ENCODE measurements at places on chromosomes 5 and 9. TPM values are rescaled to one million over a fixed set of nuclear protein-coding genes. Genes with fewer than 3 reads are reported as not detected.

DNA sequence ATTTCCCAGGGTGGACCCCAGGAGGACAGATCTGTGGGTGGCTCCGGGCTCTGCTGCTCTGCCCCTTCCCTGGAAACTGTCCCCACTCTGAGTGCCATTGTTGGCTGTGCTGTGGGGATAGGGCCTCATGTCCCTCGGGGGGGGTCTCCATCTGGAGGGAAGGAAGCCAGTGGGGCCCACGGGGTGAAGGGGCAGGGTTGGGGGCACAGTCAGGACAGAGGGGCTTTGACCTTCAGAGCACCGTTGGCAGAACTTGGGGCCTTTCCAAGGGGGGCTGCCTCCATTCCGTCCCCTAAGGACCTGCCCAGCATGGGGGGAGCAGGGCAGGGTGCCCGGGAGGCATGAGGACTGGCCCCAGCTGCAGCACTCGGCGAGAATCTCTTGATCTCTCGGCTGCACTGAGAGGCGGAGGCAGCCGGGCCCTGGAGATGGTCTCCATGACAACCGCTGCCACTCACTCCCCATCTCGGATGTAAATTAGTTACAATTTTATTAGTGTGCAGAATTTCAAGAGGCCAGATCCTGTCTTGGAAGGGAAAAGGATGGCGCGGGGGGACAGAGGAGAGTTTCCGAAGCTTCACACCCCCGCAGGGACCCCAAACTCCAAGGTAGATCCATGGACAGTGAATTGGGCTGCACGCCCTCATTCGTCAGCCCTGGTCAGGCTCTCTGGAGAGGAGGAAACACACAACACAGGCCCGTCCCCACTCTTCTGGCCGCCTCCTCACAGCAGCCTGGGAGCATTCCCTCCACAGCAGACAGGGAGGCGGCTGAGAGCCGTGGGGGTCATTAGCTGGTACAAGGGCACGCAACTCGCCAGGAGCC, 216.2 kb upstream of the IER5L start:
- DNase-seq: no peak
- H3K27me3 ChIP-seq: peaks cover 8% of the 10 kb centered on the region
- H3K4me1 ChIP-seq: no peaks in the 10 kb centered on the region
- no peak overlapping the region for H3K4me3 ChIP-seq

DNA sequence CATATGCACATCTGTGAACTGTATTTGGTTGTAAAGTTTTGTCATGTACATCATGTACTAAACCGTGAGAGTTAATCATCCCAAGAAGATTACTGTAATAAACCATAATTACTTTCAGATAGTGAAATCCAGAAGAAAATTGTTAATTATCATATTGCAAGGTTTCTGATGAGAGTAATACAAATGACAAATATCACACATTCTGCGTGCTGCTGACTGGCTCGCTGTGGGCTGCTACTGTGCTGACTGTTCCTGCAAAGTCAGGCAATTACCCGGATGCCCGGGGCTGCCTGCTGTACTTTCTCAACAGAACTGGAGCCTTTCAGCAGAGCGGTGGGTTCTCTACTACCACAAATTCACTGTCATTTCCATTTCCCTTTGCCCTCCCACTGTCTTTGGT, 68.3 kb downstream of the SMARCA2 start:
- H3K4me3 ChIP-seq: no peak overlapping the region
- H3K27me3 ChIP-seq: no peaks in the 10 kb centered on the region
- peaks cover 31% of the 10 kb centered on the region for H3K36me3 ChIP-seq

GRCh38 chr5:178386336-178386931, 153.8 kb upstream of the PHYKPL start:
- no peaks in the 10 kb centered on the region for H3K27me3 ChIP-seq
- no peak for DNase-seq
- H3K4me3 ChIP-seq: no peak overlapping the region
- no peak overlapping the region for H3K27ac ChIP-seq

DNA sequence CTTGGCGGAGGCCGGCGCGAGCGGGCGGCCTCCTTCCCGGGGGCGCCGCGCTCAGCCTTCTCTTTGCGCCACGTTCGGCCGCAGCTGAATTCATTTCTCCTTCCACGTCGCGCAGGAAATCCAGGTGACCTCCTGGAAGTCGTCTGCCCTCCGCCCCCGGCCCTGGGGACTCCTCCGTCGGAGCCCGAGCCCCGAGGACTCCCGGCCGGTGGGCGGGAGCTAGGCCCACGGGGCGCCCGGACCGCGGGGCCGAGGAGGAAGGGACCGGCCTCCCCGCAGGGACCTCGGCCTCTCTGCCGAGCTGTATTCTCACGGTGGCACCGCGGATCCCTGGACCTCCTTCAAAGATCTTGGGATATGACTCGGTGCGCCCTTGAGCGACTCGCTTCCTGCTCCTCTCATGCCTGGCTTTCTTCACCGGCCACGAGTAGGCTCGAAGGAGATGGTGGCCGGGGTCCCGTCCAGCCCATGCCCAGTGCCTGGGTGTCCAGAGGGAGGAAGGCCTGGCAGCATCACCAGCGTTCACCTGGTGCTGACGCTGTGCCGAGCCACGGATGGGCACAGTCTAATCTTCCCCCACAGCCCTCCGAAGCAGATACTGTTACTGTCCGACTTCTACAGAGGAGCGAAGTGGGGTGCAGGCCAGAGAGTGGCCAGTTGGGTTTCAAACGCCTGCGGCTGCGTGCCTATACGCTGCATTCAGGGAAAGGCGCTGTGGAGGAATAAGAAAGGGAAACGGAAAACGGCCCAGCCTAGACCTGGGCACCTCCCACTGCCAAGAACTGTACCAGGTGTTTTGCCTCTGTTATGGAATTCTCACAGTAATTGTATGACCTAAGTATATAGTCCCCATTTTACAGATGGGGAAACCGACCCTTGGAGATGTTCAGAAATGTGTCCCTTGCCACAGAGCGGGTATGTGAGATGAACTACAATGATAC, 47.3 kb downstream of the PAX5 start:
- no peak overlapping the region for H3K27ac ChIP-seq
- no peaks in the 10 kb centered on the region for H3K36me3 ChIP-seq
- no peak overlapping the region for H3K4me3 ChIP-seq
- no peak for DNase-seq
- no peaks in the 10 kb centered on the region for H3K4me1 ChIP-seq

- no peak for DNase-seq
- H3K4me1 ChIP-seq: no peaks in the 10 kb centered on the region
- H3K27ac ChIP-seq: no peak overlapping the region
- H3K4me3 ChIP-seq: no peak overlapping the region
- no peaks in the 10 kb centered on the region for H3K36me3 ChIP-seq
These were observed 5.1 kb upstream of the WWC1 start for GRCh38 chr5:168286386-168286785.

Gene PCDHGB2
- total RNA-seq: 2.8 TPM

GRCh38 chr9:123174887-123175518, 93.4 kb downstream of the STRBP start:
- no peak overlapping the region for H3K27ac ChIP-seq
- no peak overlapping the region for H3K4me3 ChIP-seq
- DNase-seq: no peak

GRCh38 chr5:3734632-3735031, 139.0 kb downstream of the IRX1 start:
- H3K4me3 ChIP-seq: no peak overlapping the region
- H3K4me1 ChIP-seq: no peaks in the 10 kb centered on the region
- no peak for DNase-seq
- H3K27me3 ChIP-seq: no peaks in the 10 kb centered on the region

Gene FABP6
- total RNA-seq: not detected

Gene CDC37L1
- total RNA-seq: 12.8 TPM

Gene SNCAIP
- total RNA-seq: 22.5 TPM

Gene SMIM33
- not detected for total RNA-seq

- DNase-seq: no peak
- no peak overlapping the region for H3K4me3 ChIP-seq
- H3K36me3 ChIP-seq: peaks cover 31% of the 10 kb centered on the region
- H3K4me1 ChIP-seq: no peaks in the 10 kb centered on the region
- no peaks in the 10 kb centered on the region for H3K27me3 ChIP-seq
These were observed 9.9 kb downstream of the AK1 start for GRCh38 chr9:127867356-127868277.

DNA sequence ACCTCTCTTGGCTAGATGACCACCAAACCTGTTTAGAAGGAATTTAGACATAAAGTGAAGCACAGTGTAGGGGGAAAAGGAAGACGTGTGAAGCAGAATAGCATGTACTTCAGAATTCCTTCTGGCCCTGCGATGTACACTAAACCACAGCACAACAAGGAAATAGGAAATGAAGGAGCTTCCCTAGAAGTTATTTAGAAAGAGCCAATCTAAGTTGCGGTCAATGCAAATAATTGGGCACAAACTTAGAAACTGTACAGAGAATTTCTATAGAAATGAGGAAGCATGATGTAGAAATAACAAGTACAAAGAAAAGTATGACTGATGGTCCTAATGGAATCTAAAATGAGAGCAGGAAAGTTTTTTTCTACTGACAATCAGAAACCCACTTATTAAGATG, 41.5 kb downstream of the ANKRD55 start:
- H3K27ac ChIP-seq: no peak overlapping the region
- no peak for DNase-seq
- H3K4me1 ChIP-seq: peaks cover 2% of the 10 kb centered on the region
- H3K27me3 ChIP-seq: no peaks in the 10 kb centered on the region

Gene TMEM171
- total RNA-seq: 3.3 TPM

GRCh38 chr5:134133188-134133994, 18.9 kb downstream of the TCF7 start:
- H3K36me3 ChIP-seq: peaks cover 46% of the 10 kb centered on the region
- DNase-seq: no peak
- H3K4me1 ChIP-seq: peaks cover 7% of the 10 kb centered on the region
- H3K27me3 ChIP-seq: no peaks in the 10 kb centered on the region
- H3K4me3 ChIP-seq: no peak overlapping the region

DNA sequence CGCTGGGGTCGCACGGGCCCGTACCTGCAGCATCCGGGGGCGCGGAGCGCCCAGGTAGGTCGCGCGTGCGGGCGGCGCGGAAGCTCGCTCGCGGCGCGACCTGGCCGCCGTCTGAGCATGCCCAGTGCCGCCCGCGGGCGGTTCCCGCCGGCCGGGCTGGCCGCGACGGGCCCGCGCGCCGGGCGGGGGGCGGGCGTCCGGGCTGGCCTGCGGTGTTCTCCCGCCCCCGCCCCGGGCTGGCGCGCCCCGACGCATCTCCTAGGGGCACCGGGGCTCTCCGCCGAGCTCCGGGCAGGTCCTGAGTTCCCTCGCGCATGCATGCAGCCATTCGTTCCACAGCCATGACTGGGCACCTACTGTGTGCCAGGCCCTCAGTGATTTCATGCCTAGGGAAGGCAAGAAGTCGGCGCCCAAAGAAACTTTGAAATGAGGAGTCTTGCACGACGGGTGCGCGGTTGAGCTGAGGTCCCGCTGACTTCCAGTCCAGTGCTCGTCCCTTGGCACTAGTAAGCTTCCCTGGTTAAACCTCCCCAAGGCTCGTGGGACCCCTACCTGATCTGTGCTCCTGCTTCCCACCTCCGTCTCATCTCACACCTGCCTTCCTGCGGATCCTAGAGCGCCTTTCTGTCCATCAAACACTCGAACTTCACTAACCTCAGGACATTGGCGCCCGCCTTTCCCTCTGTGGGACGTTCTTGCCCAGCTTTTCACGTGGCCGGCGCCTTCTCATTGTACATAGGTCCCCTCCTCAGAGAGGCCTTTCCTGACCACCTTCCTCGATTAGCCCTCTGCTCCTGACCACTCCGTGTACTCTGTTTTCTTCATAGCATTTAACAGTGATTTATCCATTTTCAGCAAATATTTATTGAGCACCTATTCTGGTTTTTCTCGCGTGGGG, at the start of gene PTPN3:
Gene PTPN3 (minus strand): TSS at position 113 of the 898 bp plus-strand sequence. CDS start 34,873 bp downstream, outside the sequence.
- H3K4me1 ChIP-seq: no peaks in the 10 kb centered on the region
- peak within 1 kb of the TSS; percentile 64 for H3K4me3 ChIP-seq
- no peak within 1 kb of the TSS for H3K27ac ChIP-seq
- H3K36me3 ChIP-seq: no peaks in the 10 kb centered on the region
- no peak for DNase-seq

- H3K27ac ChIP-seq: no peak overlapping the region
- H3K4me3 ChIP-seq: no peak overlapping the region
- H3K4me1 ChIP-seq: no peaks in the 10 kb centered on the region
- no peak for DNase-seq
- 0 out of 2 replicates have a peak, but pooled peaks cover 2% of the 10 kb centered on the region for H3K36me3 ChIP-seq
These were observed 22.1 kb downstream of the ANXA1 start for GRCh38 chr9:73173557-73174329.

- H3K36me3 ChIP-seq: no peaks in the 10 kb centered on the region
- H3K4me3 ChIP-seq: no peak overlapping the region
These were observed 127.8 kb downstream of the PCSK5 start for GRCh38 chr9:76018235-76018634.

DNA sequence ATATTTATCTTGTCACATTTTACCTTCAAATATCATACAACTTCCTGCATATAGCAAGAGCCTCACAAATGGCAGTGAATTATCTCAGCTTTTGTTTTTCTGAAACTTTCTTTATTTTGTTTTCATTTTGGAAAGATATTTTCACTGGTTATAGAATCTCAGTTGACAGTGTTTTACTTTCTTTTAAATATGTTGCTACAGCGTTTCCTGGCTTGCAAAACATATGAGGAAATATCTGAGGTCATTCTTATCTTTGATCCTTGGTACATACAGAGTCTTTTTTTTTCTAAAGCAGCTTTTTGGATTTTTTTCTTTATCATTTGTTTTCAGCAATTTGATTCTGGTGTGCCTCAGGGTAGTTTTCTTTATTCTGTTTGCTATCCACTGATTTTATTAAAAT, 77.6 kb upstream of the CEP78 start:
- H3K36me3 ChIP-seq: no peaks in the 10 kb centered on the region
- no peaks in the 10 kb centered on the region for H3K4me1 ChIP-seq
- no peaks in the 10 kb centered on the region for H3K27me3 ChIP-seq
- H3K4me3 ChIP-seq: no peak overlapping the region

Gene TLR4
- under 0.01 TPM for total RNA-seq

DNA sequence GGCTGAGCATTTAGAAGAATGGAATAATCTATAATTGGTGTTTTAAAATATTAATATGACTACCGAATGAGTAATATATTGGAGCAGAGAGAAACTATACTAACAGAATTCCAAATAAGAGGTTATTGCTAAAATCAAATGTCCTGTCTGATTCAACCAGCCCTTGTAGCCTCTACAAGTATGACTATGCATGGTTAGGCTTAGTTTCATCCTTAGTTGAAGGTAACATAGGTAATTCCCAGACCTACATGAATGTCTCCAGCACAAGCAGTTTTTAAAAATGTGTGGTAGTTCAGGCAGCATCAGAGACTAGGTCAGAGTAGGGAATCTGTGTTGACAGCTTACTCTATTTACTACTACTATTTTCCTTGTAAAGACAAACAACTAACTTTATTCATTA, 51.7 kb upstream of the SLC27A6 start:
- DNase-seq: no peak
- no peak overlapping the region for H3K4me3 ChIP-seq
- no peaks in the 10 kb centered on the region for H3K27me3 ChIP-seq
- H3K4me1 ChIP-seq: no peaks in the 10 kb centered on the region

DNA sequence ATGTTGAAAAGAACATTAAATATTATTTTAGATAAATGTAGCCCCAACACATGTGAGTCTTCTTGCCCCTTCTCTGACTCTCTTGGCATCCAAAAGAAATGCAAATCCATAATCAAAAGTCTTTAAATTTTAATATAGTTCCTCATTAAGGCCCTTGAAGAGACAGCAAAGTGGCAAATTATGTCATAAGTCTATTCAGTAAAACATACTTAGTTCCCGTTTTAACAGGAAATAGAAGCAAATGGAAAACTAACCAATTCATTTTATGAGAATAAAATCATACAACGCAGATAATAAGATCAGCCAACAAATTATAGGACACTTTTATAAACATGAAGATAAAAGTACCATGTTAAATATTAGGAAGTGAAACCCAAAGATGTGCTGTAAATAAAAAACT, 20.1 kb upstream of the IFNB1 start:
- H3K27ac ChIP-seq: no peak overlapping the region
- no peaks in the 10 kb centered on the region for H3K27me3 ChIP-seq
- no peak for DNase-seq
- no peak overlapping the region for H3K4me3 ChIP-seq
- no peaks in the 10 kb centered on the region for H3K36me3 ChIP-seq

- DNase-seq: peak; percentile 91
- H3K36me3 ChIP-seq: no peaks in the 10 kb centered on the region
- peak overlapping the region; percentile 47 for H3K27ac ChIP-seq
These were observed 215.7 kb upstream of the ELL2 start for GRCh38 chr5:96177303-96177869.
